ENCODE measurements at places on chromosomes 11 and 22.

GRCh38 chr11:86934926-86935579 lies 20.1 kb downstream of the FZD4 start:
- DNase-seq, result no peak

GRCh38 chr11:77174559-77174958 lies 46.5 kb downstream of the MYO7A start:
- DNase-seq, result no peak

- DNase-seq, result no peak
Measured at GRCh38 chr11:114172055-114172861, 112.7 kb downstream of the ZBTB16 start.

DNA sequence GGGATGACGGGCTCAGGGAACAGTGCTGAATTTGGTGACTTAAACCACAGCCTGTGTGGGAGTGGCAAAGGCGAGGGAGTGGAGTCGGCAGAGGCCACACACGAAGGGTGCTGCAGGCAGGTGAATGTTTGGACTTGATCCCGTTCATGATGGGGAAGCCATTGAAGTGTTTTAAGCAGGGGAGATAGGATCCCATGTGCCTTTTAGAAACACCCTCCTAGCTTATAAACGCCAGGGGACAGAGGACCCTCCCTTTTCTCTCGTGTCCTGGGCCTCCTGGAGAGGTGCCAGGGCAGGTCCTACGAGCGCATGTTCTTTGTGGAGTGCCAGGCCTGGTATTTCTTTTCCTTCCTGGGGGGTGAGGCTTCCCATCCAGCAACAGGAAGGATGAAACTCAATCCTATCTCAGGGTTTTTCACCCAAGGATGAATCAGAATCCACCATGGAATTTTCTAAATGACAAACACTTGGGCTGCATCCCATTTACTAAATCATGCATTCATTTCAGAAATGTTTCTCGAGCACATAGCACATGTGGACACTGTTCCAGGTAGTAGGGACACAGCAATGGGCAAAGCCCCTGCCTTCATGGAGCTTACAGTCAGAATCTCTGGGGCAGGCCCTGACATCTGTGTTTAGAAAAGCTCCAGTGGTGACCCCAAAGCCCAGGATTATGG lies 59.6 kb downstream of the CHRDL2 start:
- no peak for DNase-seq
